Osteocyte (in vitro differentiated cells): ENCODE measurements at places on chromosomes 12 and 14.

- no peak for DNase-seq
Measured at GRCh38 chr12:47277972-47278448, 198.3 kb upstream of the AMIGO2 start.

GRCh38 chr14:70213721-70214282 lies 25.1 kb upstream of the SLC8A3 start:
- DNase-seq, result no peak

DNA sequence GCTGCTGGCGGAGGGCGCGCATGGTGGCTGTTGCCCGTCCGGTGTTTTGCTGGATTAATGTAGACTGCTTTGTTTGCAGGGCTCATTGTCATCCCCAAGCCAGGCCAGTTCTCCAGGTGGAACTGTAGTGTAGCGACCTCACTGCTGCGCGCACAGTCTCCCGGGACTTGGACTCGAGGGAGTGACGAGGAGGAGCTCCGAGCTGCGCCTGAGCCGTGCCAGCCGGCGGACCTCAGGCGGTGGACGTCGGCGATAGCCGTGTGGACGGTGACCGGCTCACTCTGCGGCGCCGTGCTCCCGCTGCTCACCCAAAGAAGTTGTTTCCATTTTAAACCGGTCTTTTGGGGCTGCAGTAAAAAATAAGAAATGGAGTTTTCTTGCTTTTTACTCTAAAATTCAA lies 82.2 kb downstream of the MOK start:
- no peak for DNase-seq

- no peak for DNase-seq
Measured at GRCh38 chr12:41850046-41850445, 294.6 kb downstream of the GXYLT1 start.
